ENCODE measurements at places on chromosomes 13 and 19.

GRCh38 chr13:51873837-51874236 is 12.1 kb downstream of the CCDC70 start:
- no peak for DNase-seq

DNA sequence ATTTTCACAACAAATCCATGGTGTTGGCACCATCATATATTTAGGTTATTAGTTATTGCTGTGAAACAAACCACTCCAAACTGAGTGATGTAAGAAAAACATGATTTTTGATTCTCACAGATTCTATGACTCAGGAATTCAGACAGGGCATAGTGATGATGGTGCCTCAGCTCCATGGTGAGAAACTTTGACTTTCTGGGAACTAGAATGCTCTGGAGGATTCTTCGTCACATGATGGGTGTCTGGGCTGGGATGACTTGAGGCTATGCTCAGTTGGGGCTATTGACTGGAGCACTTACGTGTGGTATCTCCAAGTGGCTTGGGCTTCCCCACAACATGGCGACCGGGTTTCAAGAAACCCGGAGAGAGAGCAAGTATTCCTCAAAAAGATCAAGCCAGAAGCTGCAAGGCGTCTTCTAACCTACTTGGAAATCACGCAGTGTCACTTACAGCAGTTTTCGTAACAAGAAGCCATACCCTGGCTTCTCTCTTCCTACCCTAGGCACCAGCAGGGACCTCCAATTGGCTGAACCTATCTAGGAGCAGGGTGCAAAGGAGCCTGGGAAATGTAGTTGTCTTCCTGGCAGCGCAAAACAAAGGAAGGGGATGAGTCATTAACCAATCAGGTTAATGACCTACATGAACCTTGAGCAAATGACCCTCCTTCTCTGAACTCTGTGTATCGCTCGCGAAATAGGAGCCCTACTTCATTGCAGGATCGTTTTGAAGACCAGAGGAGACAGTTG is 22.4 kb downstream of the VAV1 start:
- DNase-seq: no peak

DNA sequence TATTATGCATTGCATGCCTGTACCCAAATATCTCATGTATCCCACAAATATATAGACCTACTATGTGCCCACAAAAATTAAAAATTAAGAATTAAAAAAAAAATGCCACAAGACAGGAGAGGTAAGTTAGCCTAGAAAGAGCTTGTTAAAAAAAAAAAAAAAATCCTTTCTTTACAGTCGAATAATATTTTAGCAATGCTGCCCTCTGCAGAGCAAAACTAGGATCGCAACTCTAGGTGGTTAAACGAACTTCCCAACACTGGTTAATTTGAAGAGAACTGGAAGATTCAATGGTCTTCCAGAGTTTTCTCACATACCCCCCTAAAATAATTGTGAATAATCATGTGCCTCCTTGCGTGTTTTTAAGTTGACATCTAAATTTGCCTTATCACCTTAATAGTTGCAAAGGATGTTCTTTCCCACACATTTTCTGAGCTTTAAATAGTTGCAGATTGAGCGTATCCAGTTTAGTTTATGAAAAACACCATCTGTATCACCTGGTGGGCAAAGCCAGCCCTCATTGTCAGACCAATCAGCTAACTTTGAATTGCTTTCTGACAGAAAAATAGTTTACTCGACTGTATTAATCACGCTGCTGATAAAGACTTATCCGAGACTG is 47.4 kb upstream of the RCBTB2 start:
- peak; percentile 79 for DNase-seq

- peak; percentile 5 for DNase-seq
Observed at GRCh38 chr13:30702006-30702405, 33.3 kb upstream of the ALOX5AP start.

- no peak for DNase-seq
Observed at GRCh38 chr19:28322491-28322890, 890.5 kb downstream of the UQCRFS1 start.

DNA sequence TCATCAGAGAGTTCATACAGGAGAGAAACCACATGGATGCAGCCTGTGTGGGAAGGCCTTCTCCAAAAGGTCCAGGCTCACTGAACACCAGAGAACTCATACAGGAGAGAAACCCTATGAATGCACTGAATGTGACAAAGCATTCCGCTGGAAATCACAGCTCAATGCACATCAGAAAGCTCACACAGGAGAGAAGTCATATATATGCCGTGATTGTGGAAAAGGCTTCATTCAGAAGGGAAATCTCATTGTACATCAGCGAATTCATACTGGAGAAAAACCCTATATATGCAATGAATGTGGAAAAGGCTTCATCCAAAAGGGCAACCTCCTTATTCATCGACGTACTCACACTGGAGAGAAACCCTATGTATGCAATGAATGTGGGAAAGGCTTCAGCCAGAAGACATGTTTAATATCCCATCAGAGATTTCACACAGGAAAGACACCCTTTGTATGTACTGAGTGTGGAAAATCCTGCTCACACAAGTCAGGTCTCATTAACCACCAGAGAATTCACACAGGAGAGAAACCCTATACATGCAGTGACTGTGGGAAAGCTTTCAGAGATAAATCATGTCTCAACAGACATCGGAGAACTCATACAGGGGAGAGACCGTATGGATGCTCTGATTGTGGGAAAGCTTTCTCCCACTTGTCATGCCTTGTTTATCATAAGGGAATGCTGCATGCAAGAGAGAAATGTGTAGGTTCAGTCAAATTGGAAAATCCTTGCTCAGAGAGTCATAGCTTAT is 17.7 kb downstream of the ZNF613 start:
- DNase-seq: no peak

- no peak for DNase-seq
Observed at GRCh38 chr19:35095667-35096368, 19.8 kb upstream of the FXYD3 start.

- no peak for DNase-seq
Observed at GRCh38 chr13:37241786-37242185, 136.3 kb upstream of the CSNK1A1L start.

GRCh38 chr19:46515879-46516350 is 20.2 kb upstream of the PNMA8B start:
- DNase-seq: peak; percentile 32

- DNase-seq: no peak
Observed at GRCh38 chr19:40089462-40089861, 1.3 kb downstream of the ZNF780A start.

DNA sequence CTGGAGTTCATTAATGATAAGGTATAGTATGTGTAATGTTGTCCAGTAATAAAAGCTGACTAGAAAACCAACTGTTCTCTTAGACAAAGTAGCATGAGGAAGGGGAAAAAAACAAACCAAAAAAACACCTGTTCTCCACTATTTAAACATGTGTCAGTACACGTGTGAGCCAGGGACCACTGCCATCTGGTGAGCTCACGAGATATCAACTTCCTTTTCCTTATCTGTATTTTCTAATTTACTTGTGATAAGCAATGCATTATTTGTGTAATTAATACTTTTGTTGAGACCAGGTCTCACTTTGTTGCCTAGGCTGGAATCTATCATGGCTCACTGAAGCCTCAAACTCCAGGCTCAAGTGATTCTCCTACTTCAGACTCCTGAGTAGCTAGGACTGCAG is 4.3 kb upstream of the SIX5 start:
- DNase-seq: no peak

DNA sequence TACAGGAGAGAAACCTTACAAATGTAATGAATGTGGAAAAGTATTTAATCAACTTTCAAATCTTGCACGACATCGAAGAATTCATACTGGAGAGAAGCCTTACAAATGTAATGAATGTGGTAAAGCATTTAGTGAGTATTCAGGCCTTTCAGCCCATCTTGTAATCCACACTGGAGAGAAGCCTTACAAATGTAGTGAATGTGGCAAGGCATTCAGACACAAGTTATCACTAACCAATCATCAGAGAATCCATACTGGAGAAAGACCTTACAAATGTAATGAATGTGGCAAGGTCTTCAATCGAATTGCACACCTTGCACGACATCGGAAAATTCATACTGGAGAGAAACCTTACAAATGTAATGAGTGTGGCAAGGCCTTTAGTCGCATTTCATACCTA is 13.6 kb upstream of the ZNF610 start:
- no peak for DNase-seq

- peak; percentile 86 for DNase-seq
Observed at GRCh38 chr19:15331419-15332310, 674 bp downstream of the BRD4 start.

GRCh38 chr19:55053735-55054134 is 9.2 kb downstream of the RDH13 start:
- DNase-seq: no peak

GRCh38 chr13:60019119-60019993 is 144.4 kb downstream of the DIAPH3 start:
- no peak for DNase-seq
